ENCODE measurements at places on chromosomes 1 and 21.
A peak's percentile ranks its signal among the peaks of the same experiment; 100 is the strongest.

DNA sequence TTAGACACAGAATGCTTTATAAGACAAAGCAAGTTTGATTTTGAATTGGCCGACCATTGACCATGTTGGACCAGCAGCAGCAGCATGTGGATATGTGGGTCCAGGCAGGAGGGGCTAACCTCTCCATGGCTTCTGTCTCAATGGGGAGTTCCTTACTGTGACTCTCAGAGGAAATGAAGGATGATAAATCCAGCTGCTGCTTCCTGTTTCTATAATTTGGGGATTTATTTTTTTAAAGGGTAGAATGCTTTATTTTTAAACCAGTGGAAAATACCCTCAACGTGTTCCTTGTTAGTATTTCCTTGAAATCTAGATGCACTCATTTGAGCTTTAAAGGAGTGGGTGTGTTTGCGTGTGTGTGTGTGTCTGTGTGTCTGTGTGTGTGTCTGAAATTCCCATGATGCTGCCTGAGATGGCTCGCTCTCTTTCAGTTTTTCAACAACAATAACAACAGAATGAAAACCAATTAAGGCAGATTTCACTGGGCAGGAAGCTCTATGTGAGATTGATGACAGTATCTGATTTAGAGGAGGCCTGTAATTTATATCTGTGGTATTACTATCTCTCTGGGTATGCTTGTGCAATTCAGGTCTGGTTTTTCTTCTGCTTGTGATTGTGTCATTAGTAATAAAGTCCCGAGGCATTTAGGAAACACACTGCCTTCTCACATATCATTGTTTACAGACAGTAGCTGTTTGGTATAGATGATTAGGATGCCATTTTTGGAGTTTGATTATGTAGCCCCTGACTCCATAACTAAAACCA, 86.1 kb upstream of the ZNF326 start:
- DNase-seq: peak; percentile 58

- DNase-seq: no peak
These were observed 144.0 kb upstream of the ADGRL4 start for GRCh38 chr1:79150576-79150975.

GRCh38 chr1:178121883-178122282, 28.0 kb downstream of the RASAL2 start:
- DNase-seq: no peak

- DNase-seq: no peak
These were observed 3.6 kb downstream of the B3GALT5 start for GRCh38 chr21:39616211-39616772.

GRCh38 chr1:13616234-13616633, 32.6 kb downstream of the PDPN start:
- no peak for DNase-seq

GRCh38 chr1:229280037-229280828, 9.3 kb downstream of the RAB4A start:
- DNase-seq: no peak

DNA sequence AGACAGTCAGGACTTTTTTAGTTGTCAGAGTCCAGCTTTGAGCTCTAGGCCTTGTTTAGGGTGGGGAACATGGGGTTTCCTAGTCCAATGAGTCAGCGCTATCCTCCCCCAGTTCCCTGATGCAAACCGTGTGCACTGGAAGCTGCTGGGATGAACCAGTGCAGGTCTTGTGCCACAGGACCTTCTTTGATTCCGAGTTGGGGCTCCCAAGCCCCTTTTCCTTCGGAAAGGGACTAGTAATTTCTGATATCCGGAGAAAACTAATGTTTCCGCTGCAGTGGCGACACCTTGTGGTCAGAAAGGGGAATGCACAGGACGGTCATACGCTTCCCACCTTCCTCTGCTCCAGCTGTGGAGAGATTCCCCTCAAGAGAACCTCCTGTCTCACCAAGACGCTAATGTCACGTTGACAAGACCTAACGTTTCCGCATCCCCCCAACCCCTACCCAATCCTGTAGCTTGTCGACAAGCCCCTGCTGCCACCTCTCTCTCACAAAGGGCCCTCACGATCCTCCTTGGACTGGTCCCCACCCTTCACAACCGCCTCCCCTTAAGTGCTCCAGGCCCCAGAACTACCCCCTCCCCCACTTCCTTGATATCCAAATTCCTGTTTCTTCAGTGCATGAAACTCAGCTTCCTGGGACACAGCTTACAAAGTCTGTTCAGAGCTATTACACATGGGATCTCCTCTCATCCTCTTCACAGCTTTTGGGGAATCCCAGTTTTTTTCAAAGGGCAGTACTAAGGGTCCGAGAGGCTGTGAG, 30.9 kb downstream of the GPA33 start:
- DNase-seq: peak; percentile 54

- no peak for DNase-seq
These were observed 4.3 kb downstream of the TAF5L start for GRCh38 chr1:229621663-229622062.

GRCh38 chr1:115705963-115706362, 62.6 kb downstream of the CASQ2 start:
- DNase-seq: no peak

DNA sequence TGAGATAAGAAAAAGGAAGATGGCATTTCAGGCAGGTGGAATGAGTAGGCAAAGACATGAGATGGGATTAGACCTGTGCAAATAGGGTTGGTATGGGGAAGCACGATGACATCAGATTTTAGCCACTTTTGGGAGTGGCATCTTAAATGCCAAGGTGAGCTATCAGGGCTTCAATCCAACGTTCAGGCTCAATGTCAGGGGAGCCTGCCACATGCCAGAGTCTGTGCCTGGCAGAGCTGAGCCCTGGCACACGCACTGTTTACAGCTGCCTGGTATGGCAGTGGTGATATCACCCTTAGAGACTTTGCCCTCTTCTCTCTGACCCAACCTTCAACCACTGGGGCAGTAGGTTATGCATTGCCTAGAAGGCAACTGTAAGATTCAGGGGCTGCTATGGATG, 1.1 kb upstream of the GUCA2B start:
- no peak for DNase-seq

GRCh38 chr1:18363436-18363835, 117.3 kb upstream of the KLHDC7A start:
- no peak for DNase-seq

DNA sequence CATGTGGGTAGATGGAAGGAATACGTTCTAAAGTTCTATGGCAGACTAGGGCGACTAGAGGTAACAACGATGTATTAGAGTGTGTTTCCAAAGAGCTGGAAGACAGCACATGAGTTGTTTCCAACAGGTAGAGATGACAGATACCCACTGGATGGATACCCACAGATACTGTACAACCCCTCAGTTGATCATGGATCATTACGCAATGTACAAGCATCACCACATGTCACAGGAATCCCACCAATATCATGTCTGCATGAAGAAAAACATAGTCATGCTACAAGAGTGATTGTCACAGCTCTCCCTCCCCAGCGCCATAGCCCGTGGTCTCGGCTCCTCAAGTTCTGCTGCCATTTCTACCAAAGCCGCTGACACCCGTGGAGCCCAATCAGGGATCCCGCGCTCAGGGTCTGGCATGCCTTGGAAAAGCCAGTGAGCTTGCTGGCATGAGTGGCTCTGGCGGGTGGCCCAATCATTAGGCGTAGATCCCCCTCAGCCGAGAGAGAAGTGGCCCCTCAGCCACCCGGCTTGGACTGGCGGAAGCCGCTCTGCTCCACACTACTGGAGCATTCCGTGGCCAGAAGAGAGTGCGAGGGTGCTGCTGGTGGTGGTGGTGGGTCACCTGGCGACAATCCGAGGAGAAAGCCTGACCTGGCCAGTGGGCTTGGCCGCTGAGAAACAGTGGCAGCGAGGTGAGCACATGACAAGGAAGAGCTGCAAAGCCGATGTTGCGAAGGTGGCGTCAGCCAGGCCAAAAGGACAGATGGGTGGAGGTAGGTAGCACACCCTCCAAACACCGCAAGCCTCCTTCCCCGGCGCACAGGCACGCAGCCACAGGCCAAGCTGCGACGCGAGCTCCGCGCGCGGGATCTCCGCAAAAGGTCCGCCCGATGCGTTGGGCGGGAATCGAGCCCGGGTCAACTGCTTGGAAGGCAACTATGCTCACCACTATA, 65.7 kb upstream of the FCGR2A start:
- no peak for DNase-seq

DNA sequence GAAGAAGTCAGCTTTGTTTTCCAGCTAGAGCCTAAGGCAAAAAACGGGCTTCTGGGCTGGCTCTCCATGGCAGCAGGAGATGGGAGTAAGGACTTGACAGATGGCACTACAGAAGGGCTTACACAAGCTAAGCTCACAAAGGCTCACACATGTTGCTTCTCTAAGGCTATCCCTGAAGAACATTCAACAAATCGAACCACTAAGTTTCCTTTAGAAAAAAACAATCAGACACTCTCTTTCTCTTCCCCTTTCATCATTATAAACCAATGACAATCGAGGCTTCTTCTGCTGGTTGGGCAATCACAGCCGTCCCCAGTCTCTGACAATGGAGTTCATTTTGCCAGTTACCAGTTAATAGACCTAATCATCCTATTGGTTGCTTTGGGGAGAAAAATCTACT, 40.5 kb downstream of the TRIT1 start:
- no peak for DNase-seq

DNA sequence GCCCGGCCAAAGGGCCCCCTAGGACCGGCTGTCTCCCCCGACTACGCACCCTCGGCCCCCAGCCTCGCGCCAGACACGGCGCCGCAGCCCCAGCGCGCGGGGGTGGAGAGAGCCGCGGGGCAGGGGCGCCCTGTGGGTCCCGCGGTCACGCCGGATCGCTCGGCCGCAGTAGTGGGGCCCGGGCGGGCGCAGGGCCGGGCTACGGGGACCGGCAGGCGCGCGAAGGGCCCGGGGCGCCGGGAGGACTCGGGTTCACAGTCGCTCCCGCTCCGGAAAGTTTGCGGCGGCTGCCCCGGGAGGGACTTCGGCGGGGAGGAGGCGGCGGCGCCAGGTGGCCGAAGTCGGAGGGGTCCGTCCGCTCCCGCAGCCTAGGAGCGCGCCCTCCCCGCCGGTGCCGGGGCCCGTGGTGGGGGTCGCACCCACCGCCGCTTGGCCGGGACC, 7.1 kb upstream of the ZNF669 start:
- DNase-seq: no peak

GRCh38 chr1:155474146-155474545, 88.5 kb downstream of the ASH1L start:
- no peak for DNase-seq

DNA sequence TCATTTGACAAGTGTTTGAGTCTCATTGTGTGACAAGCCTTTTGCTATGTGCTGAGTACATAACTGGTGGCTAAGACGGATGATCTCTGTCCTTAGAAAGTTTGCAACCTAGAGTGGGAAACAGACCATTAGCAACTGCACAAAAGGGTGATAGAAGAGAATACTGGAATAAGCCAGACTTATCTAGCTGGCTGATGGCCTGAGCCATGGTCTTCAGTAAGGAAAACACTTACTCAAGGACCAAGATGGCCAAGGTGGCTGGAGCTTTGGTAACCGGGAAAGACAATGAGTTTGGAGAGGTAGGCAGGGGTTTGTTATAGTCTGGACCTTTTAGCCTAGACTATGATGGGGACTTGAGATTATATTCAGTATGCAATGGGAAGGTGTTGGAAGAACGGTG, 1.6 kb upstream of the TAF12 start:
- no peak for DNase-seq

- DNase-seq: no peak
These were observed 32.4 kb downstream of the AHDC1 start for GRCh38 chr1:27571439-27572018.

DNA sequence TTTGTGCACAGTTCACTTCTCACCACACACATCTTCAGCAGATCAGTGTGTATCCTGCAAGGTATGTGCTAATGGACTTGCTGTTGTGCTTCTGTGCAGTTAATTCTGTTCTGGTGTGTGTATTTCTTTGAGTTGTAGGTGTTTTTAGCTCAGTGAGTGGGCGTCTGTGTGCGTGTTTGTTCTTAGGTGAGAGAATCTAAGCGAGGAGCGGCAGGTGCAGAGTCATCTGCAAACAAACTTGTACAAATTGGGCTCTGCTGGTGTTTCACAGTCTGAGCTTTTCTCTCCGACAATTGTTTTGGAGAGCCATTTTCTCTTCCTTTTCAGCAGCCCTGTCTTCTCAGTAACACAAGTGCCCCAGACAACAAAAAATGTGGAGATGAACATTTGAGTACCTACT, 43.6 kb downstream of the ACP6 start:
- DNase-seq: no peak

- DNase-seq: no peak
These were observed 743 bp downstream of the TOMM20 start for GRCh38 chr1:235127732-235128455.

GRCh38 chr1:17437260-17437579, 2.3 kb downstream of the RCC2 start:
- DNase-seq: no peak

DNA sequence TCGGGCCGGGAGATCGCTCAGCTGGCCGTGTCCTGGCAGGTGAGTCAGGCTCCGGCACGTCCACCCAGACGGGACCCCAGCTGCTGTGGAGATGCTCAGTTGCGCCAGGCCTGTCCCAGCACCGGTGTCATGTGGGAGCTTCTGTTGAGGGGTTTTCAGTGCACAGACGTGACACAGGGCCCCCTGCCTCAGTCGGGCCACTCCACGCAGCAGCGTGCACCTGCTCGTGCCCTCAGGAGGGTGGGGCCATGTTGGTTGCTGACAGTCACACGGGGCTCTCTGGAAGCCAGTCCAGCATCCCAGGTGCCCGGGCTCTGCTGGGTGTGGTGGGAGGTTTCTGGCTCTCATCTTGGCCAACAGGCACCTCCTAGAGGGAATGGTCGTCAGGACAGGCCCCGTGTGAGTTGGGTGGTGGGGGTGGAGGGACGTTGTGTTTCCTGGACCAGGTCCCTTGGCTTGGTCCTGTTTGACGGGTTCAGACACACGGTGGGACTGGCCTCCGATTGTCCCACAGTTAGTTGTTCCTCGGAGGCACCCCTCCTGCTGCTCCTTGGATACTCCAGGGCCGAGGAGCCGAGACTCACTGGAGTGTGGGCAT, 19.2 kb downstream of the ATAD3B start:
- DNase-seq: no peak

GRCh38 chr1:180579961-180580611, 21.3 kb downstream of the OVAAL start:
- no peak for DNase-seq

GRCh38 chr1:74526708-74527107, 14.3 kb upstream of the LRRC53 start:
- DNase-seq: no peak

DNA sequence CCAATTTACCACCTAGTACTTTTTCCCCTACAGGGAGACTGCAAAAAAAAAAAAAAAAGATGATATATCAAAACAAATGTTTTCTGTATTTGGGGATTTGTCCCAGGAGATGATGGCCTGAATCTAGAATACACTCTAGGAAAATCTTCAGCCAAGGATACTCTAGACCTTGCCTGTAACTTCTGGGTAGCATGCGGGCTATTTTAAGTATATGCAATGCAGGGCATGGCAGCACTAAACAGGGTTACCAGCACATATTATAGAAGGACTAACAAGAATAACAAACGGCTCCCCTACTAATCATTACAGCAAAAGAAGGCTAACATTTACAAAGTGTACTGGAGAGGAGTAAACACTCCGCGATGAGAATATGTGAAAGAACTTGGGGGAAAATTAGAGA, 109.6 kb downstream of the GPATCH2 start:
- no peak for DNase-seq

Measured in AML-193 (cell line).